Suppressor macrophage treated with lipopolysaccharide for 4 hours (primary cell): ENCODE measurements at places on chromosomes 5 and 9.

DNA sequence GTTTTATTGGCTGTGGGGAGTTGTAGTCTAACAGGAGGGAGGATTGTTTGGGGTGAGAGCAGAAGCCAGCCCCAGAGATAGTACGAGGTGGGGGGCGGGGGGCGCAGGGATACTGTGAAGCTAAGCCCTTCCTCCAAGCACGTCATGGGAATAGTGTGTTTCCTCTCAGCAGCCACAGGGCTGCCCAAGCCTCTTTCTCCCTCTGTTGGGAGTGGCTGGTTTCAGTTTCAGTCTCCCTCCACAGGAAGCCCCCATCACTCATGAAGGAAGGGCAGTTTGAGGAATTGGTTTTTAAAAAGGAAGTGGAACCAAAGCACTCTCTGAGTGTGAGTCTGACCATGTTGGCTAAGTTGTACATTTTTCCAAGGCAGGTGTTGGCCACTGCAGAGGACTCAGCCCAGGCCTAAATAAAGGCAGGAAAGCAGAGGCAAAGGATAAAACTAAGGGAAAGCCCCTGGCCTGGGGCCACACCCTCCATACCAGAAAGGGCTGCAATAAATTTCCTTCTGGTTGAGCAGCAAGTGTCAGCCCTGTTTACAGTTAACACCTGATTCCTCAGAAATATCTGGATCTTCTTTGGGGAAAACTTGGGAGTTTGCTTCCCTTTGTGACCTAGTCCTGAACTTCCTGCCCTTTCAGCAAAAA, 3.2 kb downstream of the RAB24 start:
- DNase-seq, result peak; percentile 97

- peak; percentile 73 for DNase-seq
Measured at GRCh38 chr9:22210262-22210661, 201.2 kb upstream of the CDKN2B start.

DNA sequence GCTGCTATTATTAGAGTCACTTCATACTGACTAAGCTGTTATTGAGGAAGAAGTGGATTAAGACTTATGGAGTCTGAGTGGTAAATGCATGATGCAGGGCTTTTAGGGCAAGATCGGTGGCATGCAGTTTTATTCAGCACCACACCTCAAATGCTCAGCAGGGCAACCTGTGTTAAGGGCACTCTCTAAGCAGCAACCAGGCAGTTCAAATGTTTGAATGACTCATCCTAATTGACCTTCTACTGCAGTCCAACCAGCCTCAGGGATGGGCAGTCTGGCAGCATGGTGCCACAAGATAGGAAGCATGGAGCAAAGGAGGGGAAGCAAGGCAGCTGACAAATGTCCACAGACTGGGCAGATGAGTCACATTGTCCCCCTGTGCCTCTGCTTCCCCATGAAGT, 80.2 kb upstream of the MIER3 start:
- peak; percentile 28 for DNase-seq

DNA sequence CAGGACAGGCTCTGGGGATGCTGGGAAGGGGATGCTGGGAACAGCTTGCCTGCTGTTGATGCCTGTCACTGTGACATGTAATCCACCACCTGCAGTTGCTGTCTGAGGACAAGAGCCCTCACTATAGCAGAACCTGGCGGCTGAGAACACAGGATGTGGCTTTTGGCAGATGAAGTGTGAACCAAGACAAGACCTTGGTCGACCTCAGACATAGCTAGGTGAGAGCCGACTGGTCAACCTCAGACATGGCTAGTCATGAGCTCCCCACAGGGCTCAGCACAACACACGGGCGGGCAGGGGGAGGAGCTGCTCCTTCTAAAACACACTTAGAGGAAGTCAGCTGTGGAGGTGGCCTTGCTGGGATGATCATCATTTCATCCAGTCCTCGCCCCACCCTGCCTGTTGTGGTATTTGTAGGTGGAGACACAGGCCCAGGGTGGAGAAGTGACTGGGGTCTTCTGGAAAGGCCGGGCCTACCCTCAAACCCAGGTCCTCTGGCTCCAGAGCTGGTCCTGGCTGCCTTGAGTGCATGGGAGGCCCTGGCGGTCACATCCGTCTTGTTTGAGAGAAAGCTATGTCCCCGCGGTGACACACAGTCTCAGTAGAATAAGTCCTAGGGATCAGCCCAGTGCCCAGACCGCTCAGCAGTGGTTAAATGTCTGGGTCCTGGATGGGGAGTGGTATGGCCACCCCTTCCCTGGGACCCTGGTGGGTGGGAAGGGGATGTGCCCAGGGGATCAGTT, 6.1 kb downstream of the SUSD3 start:
- DNase-seq, result peak; percentile 63

- no peak for DNase-seq
Measured at GRCh38 chr5:156824800-156825199, 25.3 kb upstream of the PPP1R2B start.

DNA sequence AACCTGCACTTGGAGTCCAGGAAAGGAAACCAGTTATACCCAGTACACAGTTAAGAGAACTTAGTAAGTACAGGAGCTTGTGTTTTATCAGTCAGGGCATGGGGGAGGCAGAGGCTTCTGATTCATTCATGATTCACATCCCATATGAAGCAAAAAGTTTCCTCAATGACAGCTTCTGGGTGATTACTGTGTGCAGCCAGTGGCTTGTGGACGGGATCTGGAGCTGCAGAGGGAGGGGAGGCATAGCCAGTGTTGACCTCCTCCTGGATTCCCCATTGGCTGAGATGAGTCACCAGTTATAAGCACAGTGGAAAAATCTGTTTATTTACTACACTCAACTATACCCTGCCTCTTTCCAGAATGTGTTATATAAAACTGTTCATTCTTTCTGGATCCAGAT, 17.7 kb downstream of the IL31RA start:
- DNase-seq, result peak; percentile 95

DNA sequence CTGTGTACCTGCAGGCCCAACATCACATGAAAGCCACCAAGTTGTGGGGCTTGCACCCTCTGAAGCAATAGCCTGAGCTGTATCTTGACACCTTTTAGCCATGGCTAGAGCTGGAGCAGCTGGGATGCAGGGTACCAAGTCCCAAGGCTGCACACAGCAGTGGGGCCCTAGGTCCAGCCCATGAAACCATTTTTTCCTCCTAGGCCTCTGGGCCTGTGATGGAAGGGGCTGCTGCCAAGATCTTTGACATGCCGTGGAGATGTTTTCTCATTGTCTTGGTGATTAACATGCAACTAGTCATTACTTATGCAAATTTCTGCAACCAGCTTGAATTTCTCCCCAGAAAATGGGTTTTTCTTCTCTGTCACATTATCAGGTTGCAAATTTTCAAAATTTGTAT, 387.2 kb upstream of the RIOK2 start:
- no peak for DNase-seq
